ENCODE measurements at places on chromosomes 1 and 21.

DNA sequence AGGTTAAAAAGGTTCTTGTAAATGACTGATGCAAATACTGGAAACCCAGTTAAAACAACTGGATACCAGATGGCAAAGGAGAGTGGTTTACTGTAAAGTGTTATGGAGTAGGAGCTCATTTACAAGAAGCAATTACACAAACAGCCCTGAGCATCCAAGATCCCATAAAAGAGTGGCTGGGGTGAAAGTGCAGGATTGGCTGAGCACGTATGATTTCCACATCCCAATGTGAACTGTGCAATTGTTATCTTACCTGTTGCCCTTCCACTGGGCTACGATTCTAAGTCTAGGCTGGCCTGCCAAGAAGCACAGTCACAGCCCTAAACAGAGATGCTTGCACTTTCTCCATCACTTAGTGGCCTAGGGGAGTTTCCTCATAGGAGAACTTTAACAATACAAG lies 277.6 kb upstream of the RUNX1 start:
- DNase-seq: no peak

DNA sequence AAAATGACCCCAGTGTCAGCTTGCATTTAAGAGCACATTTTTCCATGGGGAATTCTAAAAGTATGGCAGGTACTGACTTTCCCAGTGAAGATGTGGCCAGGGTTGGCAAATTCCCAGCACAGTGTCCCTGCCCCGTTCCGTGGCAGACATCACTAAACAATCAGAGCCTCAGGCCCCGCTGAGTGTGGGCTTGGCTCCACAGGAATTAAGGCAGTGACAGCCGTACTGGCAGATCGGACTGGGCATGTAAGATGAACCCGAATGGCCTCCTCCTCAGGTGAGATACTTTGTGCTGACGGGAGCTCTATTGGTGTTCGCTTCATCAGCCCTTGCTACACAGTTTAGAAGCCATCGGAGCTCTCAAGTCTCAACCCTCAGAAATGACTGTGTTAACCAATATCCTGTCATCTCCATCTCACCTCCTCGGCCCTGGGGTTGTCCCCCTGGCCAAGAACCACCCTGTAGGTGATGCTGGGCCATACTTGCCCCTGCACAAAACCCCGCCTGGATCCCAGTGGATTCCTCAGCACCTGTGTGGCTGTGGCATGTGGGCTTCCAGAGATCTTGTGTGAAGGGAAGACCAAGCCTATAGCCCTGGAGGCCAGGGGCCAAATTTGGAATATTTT lies 29.0 kb upstream of the ABCG1 start:
- DNase-seq: no peak

GRCh38 chr21:42218836-42219605 lies at the start of gene ABCG1:
Gene ABCG1 (plus strand): TSS chr21:42219140. CDS start chr21:42219263, 123 bp downstream.
- no peak for DNase-seq

GRCh38 chr1:243942196-243943150 lies 92.4 kb upstream of the AKT3 start:
- DNase-seq: no peak

- no peak for DNase-seq
These were observed 218.5 kb downstream of the NFIA start for GRCh38 chr1:61300899-61301298.

DNA sequence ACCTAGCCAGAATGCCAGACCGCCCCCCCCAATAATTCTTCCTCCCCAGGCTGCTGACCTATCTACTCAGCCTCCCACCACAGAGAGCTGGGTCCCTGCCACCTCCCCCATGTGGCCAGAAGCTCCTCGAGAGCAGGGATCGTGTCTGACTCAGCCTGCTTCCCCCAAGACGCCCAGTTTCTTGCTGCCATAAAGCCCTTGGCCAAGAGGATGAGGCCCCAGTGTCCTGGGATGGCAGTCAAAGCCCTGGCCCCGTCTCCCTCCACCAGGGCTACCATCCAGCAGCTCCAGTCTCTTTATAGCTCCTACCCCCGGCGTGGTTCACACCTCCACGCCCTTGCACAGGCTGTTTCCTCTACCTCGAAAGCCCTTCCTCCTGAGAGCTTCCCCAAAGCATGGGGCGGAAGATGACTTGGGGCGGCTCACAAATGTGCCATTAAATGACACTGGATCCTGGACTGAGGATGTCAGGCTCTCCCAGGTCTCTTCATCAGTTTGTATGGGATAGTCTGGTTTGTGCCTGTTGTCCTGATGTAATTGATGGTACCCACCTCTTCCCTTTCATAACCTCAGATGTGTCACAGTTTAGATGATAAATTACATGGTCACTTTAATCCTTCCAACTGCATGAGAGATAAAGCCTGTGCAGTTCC lies 13.2 kb downstream of the ADGRB2 start:
- DNase-seq: no peak

DNA sequence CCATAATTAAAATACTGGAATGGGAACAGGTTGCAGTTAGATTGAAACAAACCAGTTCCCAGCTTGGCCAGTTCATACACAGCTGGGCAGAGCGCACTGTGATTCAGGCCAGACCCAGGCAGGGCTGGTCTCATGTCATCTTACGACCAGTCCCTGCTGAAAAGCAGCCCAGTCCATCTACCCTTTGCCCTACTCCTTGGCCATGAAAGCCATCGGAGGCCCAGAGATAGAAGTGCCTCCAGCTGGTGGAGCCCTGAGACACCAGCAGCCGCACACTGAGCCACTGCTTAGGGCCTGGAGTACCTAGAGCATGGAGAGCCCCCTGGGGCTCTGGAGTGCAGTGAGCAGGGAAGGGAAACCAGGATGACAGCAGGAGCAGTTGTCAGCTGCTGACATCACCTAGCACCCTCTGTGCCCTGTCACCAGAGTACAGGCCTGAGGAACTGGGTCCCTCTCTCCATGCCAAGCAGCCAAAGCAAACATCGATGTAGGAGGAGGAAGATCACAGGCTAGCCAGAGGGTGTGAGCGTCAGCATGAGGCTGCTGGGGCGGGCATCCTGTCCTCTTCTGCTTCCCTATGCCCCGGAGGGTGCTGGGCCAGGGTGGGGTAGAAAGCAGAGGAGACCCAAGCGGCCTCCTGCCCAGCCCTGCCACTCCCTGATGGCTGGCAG lies 34.2 kb upstream of the TMEM125 start:
- DNase-seq: no peak

- no peak for DNase-seq
These were observed 71.3 kb downstream of the ATP5PO start for GRCh38 chr21:33844104-33844889.

DNA sequence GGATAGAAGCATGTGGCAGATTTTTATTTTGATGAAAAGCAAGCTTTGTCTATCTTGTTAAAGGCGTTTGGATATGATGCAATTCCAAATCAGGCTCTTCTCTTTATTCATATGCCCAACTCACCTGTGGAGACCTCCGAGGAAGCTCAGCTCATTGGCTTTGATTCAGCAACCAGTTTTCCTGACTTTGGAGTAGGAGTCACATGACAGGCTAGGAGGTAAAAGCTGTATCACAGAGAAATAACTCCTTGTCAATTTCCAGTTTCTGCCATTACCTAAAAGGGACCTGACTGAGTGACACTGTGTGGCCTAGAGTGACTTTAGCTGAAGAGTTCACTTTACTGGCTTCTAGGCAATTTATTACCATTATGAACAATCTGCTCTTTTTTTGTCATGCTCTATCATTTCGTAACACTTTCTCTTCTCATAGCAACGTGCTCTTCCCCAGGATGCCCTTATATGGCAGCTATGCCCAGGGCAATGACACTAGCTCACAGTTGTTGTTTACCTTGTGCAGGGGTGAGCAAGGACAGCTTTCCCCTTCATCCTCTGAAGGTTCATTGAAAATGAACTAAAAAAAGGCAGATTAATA lies 107.2 kb downstream of the KCNK1 start:
- DNase-seq: no peak

DNA sequence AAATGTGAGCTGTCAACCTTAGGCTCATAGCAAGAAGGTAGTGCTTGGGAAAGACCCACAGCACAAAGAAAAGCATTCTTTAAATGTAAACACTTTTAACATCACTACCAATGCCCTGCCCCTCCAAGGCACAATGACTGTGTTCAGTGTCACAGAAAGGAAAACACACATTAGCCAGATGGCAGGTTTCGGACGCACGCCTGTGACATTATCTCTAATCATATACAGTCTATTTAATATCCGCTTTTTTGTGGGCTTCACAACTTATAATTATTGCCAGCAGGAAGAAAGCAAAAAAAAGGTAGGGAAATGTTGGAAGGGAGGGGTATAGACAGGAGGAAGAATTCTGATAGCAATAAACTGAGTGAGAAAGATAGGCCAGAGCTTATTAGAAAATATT lies 112.4 kb upstream of the BEND5 start:
- DNase-seq: no peak

DNA sequence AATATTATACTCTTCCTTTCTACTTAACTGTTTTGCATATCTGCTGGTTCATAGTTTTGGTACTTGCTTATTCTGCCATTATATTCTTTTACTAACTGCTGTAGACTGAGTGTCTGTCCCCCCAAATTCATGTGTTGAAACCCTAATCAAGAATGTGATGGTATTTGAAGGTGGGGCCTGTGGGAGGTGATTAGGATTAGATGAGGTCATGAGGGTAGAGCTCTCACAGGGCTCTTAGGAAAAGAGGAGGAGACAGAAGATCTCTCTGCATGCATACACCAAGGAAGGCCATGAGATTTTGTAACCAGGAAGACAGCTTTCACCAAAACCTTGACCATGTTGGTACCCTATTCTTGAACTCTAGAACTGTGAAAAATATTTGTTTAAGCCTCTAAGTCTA lies 354.1 kb upstream of the B3GALT2 start:
- no peak for DNase-seq

GRCh38 chr1:206445911-206446356 lies 24.3 kb upstream of the IKBKE start:
- no peak for DNase-seq

DNA sequence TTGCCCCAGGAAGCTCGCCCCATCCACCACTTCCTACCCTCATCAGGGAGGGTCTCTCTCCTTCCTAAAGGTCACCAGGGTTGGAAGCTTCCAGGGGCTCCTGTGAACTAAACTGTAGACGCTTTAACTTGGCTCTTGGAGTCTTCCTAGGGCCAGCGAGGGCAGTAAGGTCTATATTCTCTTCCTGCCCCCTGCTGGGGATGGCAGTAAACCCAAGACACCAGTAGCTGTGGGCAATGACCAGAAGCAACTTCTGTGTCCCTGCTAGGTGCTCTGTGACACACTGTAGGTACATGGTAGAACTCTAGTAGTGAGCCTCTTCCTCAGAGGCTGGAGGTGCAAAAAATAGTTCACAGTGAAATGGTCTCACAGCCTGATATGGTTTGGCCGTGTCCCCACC lies 30.0 kb downstream of the KCND3 start:
- no peak for DNase-seq

- DNase-seq: no peak
These were observed 3.8 kb downstream of the COLGALT2 start for GRCh38 chr1:184033711-184034167.

DNA sequence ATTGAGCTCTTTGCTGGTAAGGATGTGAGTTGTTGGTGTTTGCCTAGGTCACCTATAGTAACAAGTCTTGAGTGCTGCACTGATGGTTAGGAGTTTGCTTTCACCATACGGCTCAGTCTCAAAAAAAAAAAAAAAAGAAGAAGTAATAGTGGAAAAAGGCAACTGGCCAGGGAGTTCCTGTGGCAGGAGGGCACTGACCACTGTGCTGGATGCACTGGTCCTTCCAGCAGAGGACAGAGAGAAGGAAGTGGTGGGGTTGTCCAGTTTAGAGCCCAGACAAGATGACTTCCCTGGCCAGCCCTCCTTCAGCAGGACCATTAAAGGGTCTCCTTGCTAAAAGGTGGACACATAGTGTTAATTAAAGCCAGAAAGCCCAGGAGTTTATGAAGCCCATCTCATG lies 11.9 kb upstream of the PTCH2 start:
- DNase-seq: no peak

GRCh38 chr1:180503280-180503862 lies 994 bp upstream of the ACBD6 start:
- DNase-seq: no peak

DNA sequence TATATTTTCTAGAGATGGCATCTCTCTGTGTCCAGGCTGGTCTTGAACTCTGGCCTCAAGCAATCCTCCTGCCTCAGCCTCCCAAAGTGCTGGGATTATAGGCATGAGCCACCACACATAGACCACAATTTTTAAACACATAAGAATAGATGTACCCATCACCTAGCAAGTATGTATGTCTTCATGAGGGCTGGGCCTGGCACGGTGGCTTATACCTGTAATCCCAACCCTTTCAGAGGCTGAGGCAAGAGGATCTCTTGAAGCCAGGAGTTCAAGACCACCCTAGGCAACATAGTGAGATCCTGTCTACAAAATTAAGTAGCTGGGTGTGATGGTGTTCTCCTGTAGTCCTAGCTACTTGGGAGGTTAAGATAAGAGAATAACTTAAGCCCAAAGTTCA lies 13.8 kb downstream of the UQCRH start:
- no peak for DNase-seq

DNA sequence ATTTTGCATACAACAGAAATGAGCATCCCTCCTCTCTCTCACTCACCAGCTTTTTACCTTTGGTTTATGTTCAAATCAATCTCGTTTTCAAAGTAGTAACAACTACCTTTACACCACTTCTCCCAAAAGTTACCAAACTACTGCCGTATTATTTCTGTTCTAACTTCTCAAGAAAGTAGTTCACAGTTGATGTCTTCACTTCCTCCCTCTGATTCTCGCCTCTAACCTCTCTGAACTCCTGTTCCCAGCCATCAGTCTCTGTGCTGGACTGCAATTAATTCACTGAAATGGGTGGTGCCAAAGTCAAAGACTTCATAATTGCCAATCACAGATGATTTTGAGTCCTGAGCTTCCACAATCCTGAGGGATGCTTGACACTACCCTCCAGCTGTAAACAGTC lies 54.0 kb downstream of the ZNF281 start:
- DNase-seq: no peak

- DNase-seq: no peak
These were observed 68.0 kb downstream of the UCK2 start for GRCh38 chr1:165895451-165895871.

DNA sequence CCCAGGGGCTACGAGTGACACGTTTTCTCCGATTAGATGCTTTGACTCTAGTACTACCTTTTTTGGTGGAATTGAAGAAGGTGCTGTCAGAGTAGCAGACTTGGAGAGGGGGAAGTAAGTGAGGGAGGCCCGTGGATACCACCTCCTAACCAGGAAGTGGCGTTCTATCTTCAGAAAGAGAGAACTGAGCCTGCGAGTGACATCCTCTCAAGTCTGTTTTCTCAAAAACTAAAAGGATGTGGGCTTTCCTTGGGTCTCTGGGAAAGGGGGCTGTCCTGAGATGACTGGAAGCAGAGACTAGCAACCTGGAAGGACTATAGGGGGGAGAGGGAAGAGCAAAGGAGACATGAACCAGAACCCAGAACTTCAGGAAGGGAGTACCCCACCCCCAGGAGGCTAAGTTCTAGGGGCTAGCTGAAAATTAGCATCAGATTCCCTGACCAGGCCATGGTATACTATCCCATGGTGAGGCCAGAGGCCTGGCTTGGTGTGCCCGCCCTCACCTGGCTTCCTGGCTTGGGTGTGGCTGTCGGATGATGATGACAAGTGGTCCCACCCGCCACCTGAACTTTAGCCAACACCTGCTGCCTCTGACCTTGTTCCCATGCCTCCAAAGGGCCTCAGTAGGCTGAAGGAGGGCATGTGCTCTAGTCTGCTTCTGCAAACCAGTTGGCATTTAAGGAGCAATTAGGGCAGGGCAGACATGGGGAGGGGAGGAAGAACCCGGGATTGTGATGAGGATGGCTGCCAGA lies 49.1 kb downstream of the ATP2B4 start:
- no peak for DNase-seq

All from ovary (tissue), 10 donors.